ENCODE measurements at places on chromosomes 3 and 15. TPM values are rescaled to one million over a fixed set of nuclear protein-coding genes. Genes with fewer than 3 reads are reported as not detected.
A peak's percentile ranks its signal among the peaks of the same experiment; 100 is the strongest.

DNA sequence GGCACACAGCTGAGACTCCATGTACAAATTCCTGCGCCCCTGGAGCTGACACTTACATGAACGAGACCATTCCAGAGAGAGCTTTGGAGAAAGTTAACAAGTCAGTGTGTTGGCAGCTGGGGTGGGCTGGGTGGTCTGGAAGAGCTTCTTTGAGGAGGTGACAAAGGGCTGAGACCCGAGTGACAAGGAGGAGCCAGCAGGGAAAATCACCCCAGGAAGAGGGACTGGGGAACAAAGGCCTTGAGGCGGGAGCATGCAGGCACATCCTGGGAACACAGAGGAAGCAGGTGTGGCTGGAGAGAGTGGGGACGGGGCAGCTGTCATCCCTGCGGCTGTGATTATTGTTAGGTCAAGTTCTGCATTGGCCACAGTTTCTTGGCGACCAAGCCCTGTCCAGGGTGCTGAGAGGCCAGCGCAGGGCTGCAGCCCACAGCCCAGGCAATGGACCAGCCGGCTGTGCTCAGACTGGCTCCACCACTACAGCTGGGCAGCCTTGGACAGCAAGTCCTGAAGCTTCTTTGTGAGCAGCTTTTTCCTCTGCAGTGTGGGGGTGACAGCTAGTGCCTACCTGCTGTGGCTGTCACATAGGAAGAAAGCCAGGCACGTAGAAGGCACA is 34.2 kb upstream of the PRR23E start:
- no peaks in the 10 kb centered on the region for H3K36me3 ChIP-seq
- no peaks in the 10 kb centered on the region for H3K4me1 ChIP-seq
- peak; percentile 59 for DNase-seq
- peaks cover 3% of the 10 kb centered on the region for H3K27me3 ChIP-seq

- peaks cover 21% of the 10 kb centered on the region for H3K4me1 ChIP-seq
- no peaks in the 10 kb centered on the region for H3K27me3 ChIP-seq
- peak; percentile 82 for DNase-seq
Observed at GRCh38 chr3:183967693-183968092, 50.0 kb downstream of the ABCC5 start.

- peak overlapping the region; percentile 90 for H3K27ac ChIP-seq
- no peak for DNase-seq
- no peaks in the 10 kb centered on the region for H3K36me3 ChIP-seq
- peaks cover 32% of the 10 kb centered on the region for H3K4me1 ChIP-seq
Observed at GRCh38 chr3:43872901-43873300, 182.2 kb downstream of the ABHD5 start.

DNA sequence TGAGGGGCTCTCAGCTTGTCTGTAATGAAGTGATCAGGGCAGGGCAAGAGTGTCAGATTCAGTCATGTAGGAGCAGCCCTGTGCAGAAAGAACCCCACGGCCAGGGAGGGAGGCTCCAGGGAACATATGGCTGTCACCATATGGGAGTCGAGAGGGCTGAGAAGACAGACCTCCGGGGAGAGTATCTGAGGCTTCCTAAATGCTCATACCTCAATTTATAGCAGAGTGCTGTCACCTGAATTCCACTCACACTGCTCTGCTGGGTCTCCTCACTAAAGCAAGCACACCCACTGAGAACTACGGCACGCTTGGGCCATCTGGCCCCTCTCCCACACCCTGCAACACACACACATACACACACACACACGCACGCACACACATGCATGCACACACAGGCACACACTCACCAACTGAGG is 92.3 kb upstream of the TJP1 start:
- no peaks in the 10 kb centered on the region for H3K36me3 ChIP-seq
- no peak for DNase-seq
- no peak overlapping the region for H3K27ac ChIP-seq
- H3K4me1 ChIP-seq, result peaks cover 20% of the 10 kb centered on the region

DNA sequence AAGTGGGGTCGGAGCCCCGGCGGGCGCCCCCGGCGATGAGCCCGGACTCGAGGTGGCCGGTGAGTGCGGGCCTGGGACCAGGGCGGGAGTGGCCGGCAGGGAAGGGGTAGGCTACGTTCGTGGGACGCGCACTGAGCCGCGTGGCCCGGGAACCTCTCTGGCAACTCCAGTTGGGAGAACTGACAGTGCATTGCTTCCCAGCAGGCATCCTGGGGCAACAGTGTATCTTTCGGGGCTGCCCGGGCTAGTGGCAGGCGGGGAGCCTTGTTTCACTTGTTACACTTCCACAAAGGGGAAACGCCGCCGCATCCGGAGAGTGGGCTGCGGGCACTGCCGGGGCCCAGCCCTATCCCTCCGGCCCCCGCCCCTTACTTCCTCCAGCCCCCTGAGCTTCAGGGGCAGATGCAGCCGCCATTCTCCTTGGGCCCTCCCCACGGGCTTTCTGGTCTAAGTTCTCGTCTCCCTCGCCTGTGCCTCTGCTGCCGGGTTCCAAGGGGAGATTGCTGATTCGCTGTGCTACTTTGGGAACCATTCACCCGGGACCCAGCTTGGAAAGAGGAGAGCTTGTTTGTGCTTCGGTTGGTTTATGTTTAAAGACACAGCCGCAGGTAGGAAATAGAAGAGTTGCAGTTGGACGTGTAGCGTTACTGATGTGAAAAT is 675 bp downstream of the BRPF1 start:
- H3K27ac ChIP-seq, result peak overlapping the region; percentile 100
- no peaks in the 10 kb centered on the region for H3K36me3 ChIP-seq
- peak; percentile 42 for DNase-seq
- peak overlapping the region; percentile 100 for H3K4me3 ChIP-seq
- H3K27me3 ChIP-seq, result no peaks in the 10 kb centered on the region

GRCh38 chr15:68382286-68383007 is 49.5 kb downstream of the ITGA11 start:
- no peak overlapping the region for H3K27ac ChIP-seq
- no peaks in the 10 kb centered on the region for H3K36me3 ChIP-seq
- H3K4me1 ChIP-seq, result peaks cover 6% of the 10 kb centered on the region
- H3K4me3 ChIP-seq, result no peak overlapping the region
- no peaks in the 10 kb centered on the region for H3K27me3 ChIP-seq

DNA sequence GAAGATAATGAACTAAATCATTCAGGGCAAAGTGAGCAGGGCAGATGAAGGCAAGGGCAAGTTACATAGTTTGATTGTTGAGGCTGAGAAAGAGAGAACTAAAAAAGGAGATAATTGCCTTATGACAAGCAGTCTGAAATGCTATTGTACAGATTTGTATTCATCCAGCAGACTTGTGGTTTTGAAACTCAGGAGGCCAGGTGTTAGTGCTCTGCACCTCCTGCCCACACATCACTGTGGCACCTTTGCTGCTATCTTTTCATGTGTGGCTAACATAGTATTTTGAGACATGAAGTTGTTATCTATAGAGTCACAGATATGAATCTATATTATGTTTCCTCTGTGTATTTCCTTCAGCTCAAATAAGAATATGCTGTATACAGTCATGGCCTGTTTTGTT is 24.3 kb upstream of the SUCLG2 start:
- H3K4me3 ChIP-seq, result no peak overlapping the region
- no peaks in the 10 kb centered on the region for H3K4me1 ChIP-seq
- no peaks in the 10 kb centered on the region for H3K36me3 ChIP-seq

DNA sequence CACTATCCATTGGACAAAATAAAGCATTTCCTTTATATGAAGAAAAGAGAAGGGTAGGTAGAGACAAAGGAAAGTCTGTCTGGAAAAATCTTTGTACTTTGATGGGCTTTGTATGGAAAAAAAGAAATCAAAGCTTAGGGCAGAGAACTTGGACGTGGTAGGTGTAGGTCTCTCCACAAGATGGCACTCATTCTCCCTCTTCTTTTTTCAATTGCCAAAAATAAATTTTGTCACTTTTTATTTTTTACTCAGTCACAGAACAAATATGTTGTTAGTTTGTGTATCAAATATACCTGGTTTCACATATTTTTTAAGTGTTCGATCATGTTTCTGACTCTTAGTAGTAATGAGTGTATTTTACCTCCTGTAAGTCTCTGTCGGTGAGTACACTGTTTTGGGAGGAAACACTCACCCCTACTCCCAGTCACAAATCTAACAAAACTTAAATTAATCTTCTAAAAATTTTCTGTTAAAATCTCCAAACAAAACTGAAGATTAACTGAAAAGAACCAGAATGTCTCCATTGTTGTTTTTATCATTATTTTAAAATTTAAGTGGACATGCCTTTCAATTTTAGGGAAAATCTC is 415.8 kb upstream of the GOLIM4 start:
- no peaks in the 10 kb centered on the region for H3K36me3 ChIP-seq
- peak; percentile 30 for DNase-seq
- H3K4me1 ChIP-seq, result no peaks in the 10 kb centered on the region
- no peaks in the 10 kb centered on the region for H3K27me3 ChIP-seq
- H3K4me3 ChIP-seq, result no peak overlapping the region

GRCh38 chr3:122396511-122396910 is 12.5 kb downstream of the FAM162A start:
- H3K4me1 ChIP-seq, result peaks cover 13% of the 10 kb centered on the region
- H3K27ac ChIP-seq, result no peak overlapping the region
- H3K27me3 ChIP-seq, result no peaks in the 10 kb centered on the region
- no peak for DNase-seq

- no peak overlapping the region for H3K27ac ChIP-seq
- no peaks in the 10 kb centered on the region for H3K27me3 ChIP-seq
- DNase-seq, result no peak
- H3K4me1 ChIP-seq, result no peaks in the 10 kb centered on the region
- H3K4me3 ChIP-seq, result no peak overlapping the region
Observed at GRCh38 chr3:192372616-192373015, 354.7 kb downstream of the FGF12 start.

- H3K27me3 ChIP-seq, result no peaks in the 10 kb centered on the region
- H3K36me3 ChIP-seq, result no peaks in the 10 kb centered on the region
- H3K4me1 ChIP-seq, result no peaks in the 10 kb centered on the region
- peak overlapping the region; percentile 45 for H3K27ac ChIP-seq
- DNase-seq, result peak; percentile 46
- H3K4me3 ChIP-seq, result no peak overlapping the region
Observed at GRCh38 chr3:49998326-49998725, 58.4 kb downstream of the RBM6 start.

GRCh38 chr3:45994419-45995235 is 997 bp downstream of the FYCO1 start:
- peaks cover 15% of the 10 kb centered on the region for H3K4me1 ChIP-seq
- peak overlapping the region; percentile 82 for H3K27ac ChIP-seq
- peak; percentile 19 for DNase-seq

GRCh38 chr3:50585919-50586762 is 16.8 kb downstream of the HEMK1 start:
- H3K27ac ChIP-seq, result no peak overlapping the region
- H3K36me3 ChIP-seq, result no peaks in the 10 kb centered on the region
- no peaks in the 10 kb centered on the region for H3K27me3 ChIP-seq

DNA sequence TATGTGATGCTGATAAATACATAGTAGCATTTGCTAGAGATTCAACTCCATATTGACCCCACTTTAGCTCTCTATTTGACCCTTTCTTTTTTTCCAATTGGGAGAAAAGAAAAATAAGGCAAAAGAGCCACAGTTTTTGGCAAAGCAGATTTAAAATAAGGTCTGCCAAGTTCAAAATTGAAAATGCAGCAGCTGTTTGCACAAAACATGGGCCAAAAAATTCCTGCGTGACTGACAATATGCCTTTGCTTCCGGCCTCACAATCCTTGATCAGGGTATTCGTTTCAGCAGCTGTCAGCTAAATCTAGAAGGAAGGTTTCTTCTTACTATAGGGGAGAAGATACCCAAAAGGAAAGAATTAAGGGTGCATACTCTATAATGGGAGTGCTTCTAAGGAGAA is 563.5 kb upstream of the CCDC54 start:
- H3K27me3 ChIP-seq, result no peaks in the 10 kb centered on the region
- H3K36me3 ChIP-seq, result no peaks in the 10 kb centered on the region
- H3K4me1 ChIP-seq, result no peaks in the 10 kb centered on the region
- DNase-seq, result no peak
- H3K27ac ChIP-seq, result no peak overlapping the region
- H3K4me3 ChIP-seq, result no peak overlapping the region

DNA sequence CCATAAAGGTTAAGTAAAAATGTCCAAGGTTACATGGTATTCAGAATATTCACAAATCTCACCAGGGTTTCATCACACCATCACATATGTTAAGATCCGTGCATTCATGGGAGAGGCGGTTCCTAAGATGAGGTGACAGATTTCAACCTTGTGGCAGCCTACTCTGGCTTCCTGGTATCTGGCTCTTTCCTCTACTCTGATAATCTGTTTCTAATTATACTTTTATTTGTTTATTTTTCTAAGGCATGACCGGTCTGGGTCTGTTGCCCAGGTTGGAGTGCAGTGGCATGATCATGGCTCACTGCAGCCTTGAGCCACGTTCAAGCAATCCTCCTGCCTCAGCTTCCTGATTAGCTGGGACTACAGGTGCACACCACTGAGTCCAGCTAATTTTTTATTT is 34.4 kb downstream of the RAF1 start:
- DNase-seq, result no peak
- peaks cover 8% of the 10 kb centered on the region for H3K4me1 ChIP-seq
- no peaks in the 10 kb centered on the region for H3K27me3 ChIP-seq
- no peak overlapping the region for H3K4me3 ChIP-seq
- H3K27ac ChIP-seq, result no peak overlapping the region
- H3K36me3 ChIP-seq, result no peaks in the 10 kb centered on the region

Gene IGF2BP2
- 119 TPM for polyA plus RNA-seq

Gene ATP13A5
- polyA plus RNA-seq, result not detected

Gene GPR171
- 0.51 TPM for polyA plus RNA-seq

Gene SQOR
- polyA plus RNA-seq, result 30.1 TPM

Gene TRIM71
- polyA plus RNA-seq, result 1.9 TPM

Gene EOMES
- polyA plus RNA-seq, result 0.39 TPM

Gene VPS33B
- polyA plus RNA-seq, result 10.4 TPM

Gene IMPG2
- 0.15 TPM for polyA plus RNA-seq

Gene SI
- polyA plus RNA-seq, result 8.2 TPM

Gene ATP10A
- 0.75 TPM for polyA plus RNA-seq

Data from hepatocyte (in vitro differentiated cells).